ENCODE measurements at places on chromosomes 11 and 22. TPM values are rescaled to one million over a fixed set of nuclear protein-coding genes. Genes with fewer than 3 reads are reported as not detected.

DNA sequence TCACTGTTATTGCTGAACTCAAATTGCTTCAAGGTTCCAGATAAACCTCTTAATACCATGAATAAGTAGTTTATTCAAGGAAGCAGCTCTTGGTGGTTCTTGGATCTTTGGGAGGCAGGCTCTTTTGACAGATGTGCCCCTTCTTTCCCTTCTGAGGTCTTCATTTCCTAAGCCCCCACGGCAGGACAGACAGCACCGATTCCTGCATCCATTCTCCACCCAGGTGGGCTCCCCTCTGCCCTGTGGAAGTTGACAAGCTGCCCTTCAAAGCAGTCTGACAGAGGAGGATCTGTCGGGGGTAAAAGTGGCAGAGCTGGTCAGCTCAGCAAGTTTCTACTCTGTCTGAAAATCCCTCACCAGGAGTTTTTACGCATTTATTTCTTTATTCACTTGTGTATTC lies 605.3 kb upstream of the B3GAT1 start:
- no peak for DNase-seq

PRR33 gene
- total RNA-seq, result 1.4 TPM

- DNase-seq, result no peak
These were observed 2.2 kb upstream of the MRGPRG start for GRCh38 chr11:3220521-3221407.

C1QTNF5 gene
- 72.1 TPM for total RNA-seq

NECTIN1 gene
- 4.0 TPM for total RNA-seq

ADM2 gene
- 0.67 TPM for total RNA-seq

DNA sequence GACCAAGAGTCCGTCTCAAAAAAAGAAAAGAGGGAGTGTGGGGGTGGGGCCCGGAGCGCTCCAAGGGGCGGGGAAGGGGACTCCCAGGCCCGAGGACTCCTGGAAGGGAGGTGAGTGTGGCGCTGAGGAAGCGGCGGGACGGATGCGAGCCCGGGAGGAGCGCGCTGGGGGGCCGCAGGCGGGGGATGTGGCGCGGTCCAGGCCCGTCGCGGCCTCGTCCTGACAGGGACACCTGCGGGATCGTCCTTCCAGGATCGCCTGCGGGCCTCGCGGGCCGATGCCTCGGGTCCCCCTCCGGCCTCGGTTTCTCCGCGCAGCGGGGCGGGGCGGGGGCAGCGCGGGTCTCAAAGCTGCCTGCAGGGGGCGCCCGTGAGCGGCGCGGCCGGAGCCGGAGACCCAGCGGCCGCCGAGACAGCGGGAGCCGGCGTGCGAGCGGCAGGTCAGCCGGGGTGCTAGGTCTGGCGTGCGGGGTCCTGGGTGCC lies 3.8 kb upstream of the ADORA2A start:
- DNase-seq, result peak; percentile 44

RAG2 gene
- not detected for total RNA-seq

GRCh38 chr22:46815896-46816731 lies 53.7 kb downstream of the TBC1D22A start:
- peak; percentile 11 for DNase-seq

GRCh38 chr11:28743061-28743550 lies 634.9 kb downstream of the METTL15 start:
- no peak for DNase-seq

- DNase-seq, result peak; percentile 40
These were observed 30.8 kb downstream of the MRTFA start for GRCh38 chr22:40605761-40606160.

DNA sequence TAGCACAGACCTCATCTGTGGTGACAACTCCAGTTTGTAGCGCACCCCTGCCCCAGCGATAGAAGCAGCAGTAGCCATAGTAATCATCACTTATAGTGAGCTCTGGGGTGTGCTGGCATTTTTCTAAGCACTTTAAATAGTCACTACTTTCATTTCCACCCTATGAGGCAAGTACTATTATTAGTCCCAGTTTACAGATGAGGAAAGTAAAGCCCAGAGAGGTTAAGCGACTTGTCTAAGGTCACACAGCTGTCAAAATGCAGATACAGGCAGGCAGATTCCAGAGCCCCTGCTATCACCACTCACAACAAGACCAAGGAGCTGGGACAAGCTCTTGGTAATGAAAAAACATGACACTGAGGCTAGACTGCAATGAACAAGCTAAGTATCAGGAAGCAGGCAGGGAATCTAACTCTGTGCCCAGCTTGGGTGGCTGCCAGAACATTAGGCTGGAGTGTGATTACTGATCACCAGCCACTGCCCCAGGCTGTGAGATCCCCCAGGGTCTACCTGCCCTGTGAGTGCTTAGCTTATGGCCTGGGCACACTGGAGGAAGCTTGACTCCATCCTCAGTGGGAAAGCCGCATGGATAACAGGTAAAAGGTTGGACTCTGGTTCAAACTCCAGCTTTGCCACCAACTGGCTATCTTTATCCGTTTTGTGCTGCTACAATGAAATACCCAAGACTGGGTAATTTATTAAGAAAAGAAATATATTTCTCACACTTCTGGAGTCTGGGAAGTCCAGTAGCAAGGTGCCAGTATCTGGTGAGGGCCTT lies 561.1 kb downstream of the MN1 start:
- DNase-seq, result no peak

NXPE2 gene
- total RNA-seq, result 0.26 TPM

- peak; percentile 89 for DNase-seq
These were observed at the start of gene UCP2 for GRCh38 chr11:73982595-73982989. Gene UCP2, minus strand, starts transcription at chr11:73982843. Its CDS starts 4,465 bp downstream, at chr11:73978378.

- DNase-seq, result peak; percentile 69
These were observed 8.1 kb downstream of the WNT7B start for GRCh38 chr22:45968751-45969413.

OR51E2 gene
- not detected for total RNA-seq

DNA sequence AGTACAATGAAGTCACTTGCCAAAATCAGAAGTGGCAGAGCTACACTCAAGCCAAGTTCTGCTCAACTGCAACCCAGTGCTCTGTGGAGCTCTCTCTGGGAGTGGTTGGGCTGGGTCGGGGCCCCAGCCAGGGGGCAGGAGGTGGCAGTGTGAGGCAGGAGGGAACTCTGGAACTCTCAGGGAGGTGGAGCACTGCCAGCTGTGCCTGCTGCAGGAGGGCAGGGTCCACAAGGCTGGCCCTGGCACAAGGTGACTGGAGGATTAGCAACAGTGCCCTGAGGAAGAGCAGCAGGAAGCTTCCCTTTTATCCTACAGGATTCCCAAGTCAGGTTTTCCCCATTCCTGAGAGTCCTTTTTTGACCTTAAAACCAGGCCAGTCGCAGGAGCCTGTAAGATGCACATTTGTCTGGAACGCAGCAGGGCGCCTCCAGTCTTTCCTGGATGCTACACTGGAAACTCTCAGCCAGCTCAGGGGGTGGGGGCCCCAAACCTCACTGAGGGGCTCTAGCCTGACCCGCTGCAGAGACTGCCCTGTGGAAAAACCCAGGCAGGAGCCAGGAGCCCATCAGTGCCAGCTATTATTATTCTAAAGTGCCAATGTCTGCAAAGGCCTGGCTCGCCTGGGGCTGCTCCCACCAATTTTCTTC lies 31.8 kb downstream of the DKK3 start:
- DNase-seq, result peak; percentile 40

DNA sequence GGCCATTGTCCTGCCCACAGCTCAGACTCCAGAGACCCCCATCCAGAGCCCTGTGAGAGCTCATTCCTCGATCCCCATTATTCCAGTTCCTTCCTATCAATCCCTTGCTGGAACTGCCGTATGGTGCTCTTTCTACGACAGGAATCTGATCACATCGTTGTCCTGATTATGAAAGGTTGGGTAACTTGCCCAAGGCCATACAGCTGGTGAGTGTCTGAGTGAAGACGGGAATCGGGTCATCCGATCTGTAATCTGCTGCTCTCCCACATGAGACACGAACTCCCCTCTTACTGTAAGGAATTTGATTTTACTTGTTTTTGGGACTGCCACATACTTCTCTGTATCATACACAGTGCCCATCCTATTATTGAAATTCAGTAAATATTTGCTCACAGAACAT lies 149.1 kb downstream of the OPCML start:
- DNase-seq, result no peak

GRCh38 chr22:40310081-40310767 lies 36.1 kb upstream of the ADSL start:
- peak; percentile 1 for DNase-seq

DTX4 gene
- total RNA-seq, result 7.9 TPM

- DNase-seq, result no peak
These were observed 34.2 kb upstream of the PRR5 start for GRCh38 chr22:44667829-44668189.

DNA sequence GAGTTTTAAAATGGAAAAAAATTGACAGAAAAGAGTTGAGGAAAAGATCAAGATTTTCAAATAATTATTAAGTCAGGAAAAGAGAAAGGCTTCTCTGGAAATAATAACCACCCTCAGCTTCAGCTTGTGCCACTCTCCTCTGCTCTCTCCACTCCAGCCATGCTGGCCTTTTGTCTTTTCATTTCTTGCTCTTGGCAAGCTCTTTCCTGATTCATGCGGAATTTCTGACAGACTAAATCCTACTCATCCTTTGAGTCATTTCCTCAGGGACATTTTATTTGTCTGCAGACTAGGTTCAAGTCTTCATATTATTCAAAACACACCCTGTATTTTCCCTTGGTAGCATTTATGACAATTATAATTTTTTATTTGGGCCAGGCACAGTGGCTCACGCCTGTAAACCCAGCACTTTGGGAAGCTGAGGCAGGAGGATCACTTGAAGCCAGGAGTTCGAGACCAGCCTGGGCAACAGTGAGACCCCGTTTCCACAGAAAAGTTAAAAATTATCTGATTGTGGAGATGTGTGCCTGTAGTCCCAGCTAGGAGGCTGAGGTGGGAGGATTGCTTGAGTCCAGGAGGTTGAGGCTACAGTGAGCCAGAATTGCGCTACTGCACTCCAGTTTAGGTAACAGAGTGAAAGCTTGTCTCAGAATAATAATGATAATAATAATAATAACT lies 7.8 kb upstream of the P4HA3 start:
- peak; percentile 88 for DNase-seq

GRCh38 chr11:47784785-47785381 lies 17.7 kb upstream of the FNBP4 start:
- DNase-seq, result no peak

DNA sequence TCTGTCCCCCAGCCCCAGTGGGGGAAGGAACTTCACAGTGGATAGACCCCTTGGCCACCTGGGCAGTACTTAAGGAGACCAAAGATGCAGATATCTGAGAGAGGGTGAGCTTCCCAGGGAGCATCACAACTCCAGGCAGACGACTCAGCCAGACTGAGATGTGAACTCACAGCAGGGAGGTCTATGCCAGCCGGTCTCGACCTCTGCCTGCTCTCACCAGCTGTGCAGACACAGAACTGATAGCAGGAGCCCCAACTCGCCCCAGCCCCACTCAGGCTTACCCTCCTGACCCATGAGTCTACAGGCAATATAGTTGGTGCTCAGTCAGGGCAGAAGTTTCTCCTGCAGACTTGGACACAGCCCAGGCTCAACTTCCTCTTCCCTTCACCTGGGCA lies 29.7 kb upstream of the ACCSL start:
- peak; percentile 16 for DNase-seq

GRCh38 chr22:35634015-35634414 lies 14.2 kb upstream of the APOL6 start:
- DNase-seq, result peak; percentile 75

- DNase-seq, result peak; percentile 53
These were observed 43.0 kb upstream of the KLHL35 start for GRCh38 chr11:75475767-75476650.

DNA sequence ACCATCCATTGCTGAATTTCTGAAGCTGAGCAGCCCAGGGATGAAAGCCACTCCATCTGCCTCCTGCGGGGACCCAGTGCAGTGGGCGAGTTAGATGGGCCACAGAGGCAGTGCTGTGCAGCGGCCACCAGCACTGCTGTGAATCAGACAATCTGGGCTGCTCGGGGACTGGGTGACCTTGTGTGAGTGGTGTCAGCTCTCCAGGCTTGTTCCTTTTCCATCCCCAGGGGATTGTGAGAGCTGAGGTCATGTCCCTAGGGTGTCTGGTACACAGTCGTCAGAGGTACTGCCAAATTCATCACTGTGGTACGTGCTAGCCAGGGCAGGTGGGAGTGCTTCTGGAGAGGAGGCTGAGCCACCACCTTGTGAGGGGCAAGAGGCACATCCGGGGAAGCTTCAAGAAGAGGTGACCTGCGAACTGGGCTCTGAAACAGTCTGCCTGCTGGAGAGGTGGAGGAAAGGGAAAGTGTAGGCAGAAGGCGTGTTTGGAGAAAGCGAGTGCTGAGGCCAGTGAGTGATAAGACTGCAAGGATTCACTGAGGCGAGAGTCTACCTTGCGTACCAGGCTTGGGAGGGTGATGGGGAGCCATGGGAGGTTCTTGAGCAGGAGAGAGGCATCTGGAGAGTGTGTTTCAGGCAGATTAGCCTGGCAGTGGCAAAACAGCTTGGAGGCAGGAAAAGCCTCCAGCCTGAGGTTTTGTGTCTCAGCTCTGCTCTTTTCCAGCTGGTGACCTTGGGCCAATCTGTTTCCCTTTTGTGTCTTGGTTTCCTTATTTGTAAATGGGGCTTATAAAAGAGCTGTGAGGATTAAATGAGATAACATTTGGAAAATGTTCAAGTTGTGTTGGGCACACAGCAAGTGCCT lies 22.7 kb downstream of the CACNA1I start:
- DNase-seq, result no peak

DNA sequence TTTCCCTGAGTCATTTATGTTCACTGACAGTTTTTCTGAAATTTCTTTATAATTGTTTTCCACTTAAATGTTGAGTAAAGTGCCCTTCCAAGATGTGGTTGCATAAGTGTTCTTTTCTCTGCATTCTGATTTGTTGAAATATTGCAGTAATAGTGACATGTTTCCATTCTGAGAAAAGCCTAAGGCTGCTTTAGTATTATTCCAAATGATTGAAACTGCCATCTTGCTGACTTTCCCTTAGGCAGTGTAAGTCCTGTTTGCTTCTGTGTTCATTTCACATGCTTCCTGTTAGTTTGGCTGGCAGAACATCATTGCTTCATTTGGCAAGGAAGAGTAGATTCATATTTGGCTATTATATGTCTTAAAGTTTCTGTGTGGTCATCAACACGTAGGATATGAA lies 146.5 kb downstream of the ELP4 start:
- DNase-seq, result no peak

GRCh38 chr11:12680246-12680939 lies 6.2 kb downstream of the TEAD1 start:
- DNase-seq, result peak; percentile 91

APBB1 gene
- 18.4 TPM for total RNA-seq
